Activated naive CD4-positive, alpha-beta T cell treated with Interleukin-2 at 50 U/mL for 16 hours (primary cell): ENCODE measurements at places on chromosomes 11 and 22.

GRCh38 chr11:94545264-94546161 lies 1.8 kb downstream of the FUT4 start:
- no peak for DNase-seq

GRCh38 chr11:115715251-115715770 lies 211.1 kb upstream of the CADM1 start:
- no peak for DNase-seq

GRCh38 chr11:59187587-59187986 lies 15.7 kb downstream of the DTX4 start:
- no peak for DNase-seq

DNA sequence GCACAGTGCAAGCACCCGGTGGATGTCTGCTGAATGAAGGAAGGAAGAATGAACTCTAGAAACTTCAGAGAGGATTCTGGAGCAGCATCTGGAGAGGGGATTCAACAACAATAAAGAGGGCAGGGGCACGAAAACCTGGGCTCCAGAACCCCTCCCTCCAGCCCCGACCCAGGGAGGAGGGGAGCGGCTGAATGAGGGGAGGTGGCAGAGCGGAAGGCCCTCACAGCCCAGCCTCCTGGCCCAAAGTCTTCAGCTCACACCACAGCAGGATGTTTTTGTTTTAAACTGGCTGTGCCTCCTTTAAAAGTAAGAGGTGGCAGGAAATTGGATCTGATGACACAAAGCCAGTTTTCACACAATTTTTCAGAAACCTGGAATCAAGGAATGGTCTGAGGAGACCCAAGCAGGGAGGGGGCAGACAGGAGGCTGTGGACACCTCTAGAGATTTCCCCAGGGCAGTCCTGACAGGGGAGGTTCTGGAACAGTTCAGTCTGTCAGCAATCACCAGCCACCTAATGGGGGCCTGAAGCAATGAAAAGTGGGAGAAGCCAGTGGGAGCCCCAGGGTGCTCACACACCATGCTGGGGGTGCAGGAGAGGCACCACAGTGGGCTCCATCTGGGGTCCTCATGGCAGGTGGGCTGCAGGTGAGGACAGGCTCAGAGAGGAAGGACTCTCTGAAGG lies 44.4 kb upstream of the TCF20 start:
- no peak for DNase-seq

DNA sequence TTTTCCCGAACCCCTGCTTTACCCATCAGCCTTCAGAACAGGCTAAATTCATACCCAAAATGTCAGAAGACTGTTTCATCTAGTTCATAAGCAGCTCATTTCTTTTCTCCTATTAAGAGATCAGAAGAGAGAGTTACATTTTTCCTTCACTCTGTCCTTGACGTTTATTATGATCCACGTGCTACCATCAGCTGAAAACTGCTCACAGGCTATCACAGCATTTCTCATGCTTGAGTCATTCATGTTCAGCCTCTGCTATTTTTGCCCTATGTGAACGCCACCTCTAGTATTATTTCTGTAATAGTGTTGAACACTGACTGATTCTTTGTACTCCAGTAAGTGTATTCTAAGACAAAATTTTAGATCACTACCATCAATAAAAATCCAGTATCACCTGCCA lies 51.9 kb downstream of the SLC1A2 start:
- no peak for DNase-seq

DNA sequence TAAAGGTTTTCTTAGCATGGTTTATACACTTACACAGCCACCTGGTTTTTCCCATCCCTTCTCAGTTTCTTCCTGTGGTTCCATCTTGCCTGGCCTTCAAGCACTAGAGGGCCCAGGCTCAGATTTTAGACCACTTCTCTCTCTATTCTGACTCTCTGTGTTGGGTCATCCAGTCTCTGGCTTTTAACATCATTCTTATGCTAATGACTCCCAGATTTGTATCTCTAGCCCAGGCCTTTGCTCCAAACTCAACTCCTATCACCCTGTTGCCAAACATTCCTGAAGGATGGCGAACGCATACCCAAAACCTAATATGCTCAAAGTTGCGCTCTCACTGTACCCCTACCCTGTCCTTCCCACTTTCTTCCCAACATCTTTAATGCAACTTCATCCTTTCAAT lies 135.1 kb downstream of the SPATA19 start:
- no peak for DNase-seq

- no peak for DNase-seq
Measured at GRCh38 chr22:45321827-45322226, 12.1 kb downstream of the FAM118A start.

- no peak for DNase-seq
Measured at GRCh38 chr11:64919627-64920026, 2.6 kb upstream of the ATG2A start.

- DNase-seq, result no peak
Measured at GRCh38 chr22:45034821-45035220, 25.0 kb upstream of the PHF21B start.

- no peak for DNase-seq
Measured at GRCh38 chr11:2741006-2741376, 41.2 kb upstream of the KCNQ1OT1 start.

- DNase-seq, result no peak
Measured at GRCh38 chr11:1862588-1863351, 9.9 kb downstream of the LSP1 start.

- no peak for DNase-seq
Measured at GRCh38 chr11:46675288-46675851, 25.0 kb downstream of the ARHGAP1 start.

DNA sequence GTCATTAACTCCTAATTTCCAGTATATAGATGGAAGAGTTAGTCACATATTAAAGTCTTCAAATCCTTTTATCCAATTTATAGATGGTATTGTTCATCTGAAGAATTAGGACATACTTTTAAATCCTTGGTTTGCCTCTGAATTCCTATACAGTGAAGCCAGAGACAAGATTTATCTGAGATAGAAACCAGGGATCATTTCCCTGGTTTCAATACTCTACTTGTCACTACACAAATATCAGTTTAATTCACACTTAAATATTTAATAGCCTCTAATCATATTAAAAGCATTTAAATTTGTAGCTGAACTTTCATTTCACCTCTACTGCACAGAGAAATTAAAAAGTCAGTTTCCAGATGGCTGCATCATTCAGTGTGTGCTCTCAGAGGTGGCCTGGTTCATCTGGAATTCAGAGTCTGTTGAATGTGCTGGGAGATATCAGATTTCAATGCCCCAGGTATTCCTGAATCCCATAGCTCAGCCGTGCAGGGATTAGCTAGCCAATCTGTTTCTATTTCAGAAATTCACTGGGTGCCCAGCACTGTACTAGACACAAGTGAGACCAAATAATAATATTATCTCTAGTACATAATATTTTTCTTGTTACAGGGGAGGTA lies 344.3 kb downstream of the AASDHPPT start:
- DNase-seq, result no peak

GRCh38 chr11:94741022-94741679 lies 27.0 kb upstream of the AMOTL1 start:
- DNase-seq, result no peak

- no peak for DNase-seq
Measured at GRCh38 chr11:43545610-43546009, 134.9 kb upstream of the HSD17B12 start.

- DNase-seq, result peak; percentile 86
Measured at GRCh38 chr22:36329254-36330078, 58.3 kb downstream of the MYH9 start.

DNA sequence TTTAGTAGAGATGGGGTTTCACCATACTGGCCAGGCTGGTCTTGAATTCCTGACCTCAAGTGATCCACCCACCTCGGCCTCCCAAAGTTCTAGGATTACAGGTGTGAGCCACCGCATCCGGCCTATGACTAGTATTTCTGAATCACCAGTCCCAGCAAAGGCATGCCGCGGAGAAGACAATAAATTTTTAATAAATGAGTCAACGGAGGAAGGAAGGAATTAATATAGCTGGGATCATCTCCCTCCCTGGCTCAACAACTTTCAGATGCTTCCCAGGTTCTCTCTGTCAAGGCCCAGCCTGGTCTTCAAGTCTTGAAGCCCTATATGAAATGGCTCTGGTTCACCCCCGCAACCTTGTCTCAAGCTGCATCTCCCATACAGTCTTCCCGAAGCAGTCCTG lies 45.7 kb downstream of the CYTH4 start:
- no peak for DNase-seq

- DNase-seq, result peak; percentile 48
Measured at GRCh38 chr11:76672431-76673175, 2.1 kb upstream of the LRRC32 start.

GRCh38 chr22:22181341-22181850 lies 63.2 kb upstream of the VPREB1 start:
- DNase-seq, result no peak

DNA sequence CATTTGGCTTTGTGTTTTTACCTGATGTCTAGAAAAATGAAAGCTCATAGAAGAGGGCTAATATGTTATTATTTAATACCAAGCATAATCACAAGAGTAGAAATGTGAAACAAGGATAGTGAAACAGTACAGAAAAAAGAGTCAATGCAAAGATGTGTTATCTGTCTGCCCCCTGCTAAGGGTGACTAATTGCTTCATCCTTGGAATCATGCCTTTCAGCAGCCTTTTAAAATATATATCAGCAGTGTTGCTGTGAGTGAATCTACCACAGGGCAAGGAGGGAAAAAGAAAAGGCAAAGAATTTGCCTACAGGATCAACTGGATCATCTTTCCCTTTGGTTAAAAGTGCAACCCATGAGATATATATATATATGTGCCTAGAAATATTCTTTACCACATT lies 867.2 kb upstream of the RAG2 start:
- no peak for DNase-seq

DNA sequence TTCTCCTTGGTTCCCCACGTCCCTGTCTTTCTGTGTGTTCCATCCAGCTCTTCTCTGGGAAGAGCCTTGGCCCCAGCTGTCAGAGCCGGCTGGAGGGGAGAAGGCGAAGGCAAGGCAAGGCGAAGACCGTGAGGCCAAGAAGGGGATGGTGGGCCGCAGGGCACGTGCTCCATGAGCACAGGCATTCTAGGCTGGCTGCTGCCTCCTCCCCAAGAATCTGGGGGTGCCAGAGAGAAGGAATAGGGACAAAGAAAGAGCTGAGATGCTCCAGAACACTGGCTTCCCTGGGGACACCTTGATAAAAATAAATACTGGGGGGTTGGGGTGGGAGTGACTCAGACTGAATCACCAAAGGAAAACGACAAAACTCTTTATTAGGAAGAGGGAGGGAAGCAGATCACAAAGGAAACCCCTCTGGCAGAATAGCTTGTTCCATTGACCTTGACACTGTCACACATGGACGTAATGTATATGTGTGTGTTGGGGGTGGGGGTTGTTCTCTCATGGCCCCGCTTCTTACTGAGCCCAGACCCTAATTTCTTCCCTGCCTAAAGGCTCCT lies 52.5 kb downstream of the NECTIN1 start:
- no peak for DNase-seq

DNA sequence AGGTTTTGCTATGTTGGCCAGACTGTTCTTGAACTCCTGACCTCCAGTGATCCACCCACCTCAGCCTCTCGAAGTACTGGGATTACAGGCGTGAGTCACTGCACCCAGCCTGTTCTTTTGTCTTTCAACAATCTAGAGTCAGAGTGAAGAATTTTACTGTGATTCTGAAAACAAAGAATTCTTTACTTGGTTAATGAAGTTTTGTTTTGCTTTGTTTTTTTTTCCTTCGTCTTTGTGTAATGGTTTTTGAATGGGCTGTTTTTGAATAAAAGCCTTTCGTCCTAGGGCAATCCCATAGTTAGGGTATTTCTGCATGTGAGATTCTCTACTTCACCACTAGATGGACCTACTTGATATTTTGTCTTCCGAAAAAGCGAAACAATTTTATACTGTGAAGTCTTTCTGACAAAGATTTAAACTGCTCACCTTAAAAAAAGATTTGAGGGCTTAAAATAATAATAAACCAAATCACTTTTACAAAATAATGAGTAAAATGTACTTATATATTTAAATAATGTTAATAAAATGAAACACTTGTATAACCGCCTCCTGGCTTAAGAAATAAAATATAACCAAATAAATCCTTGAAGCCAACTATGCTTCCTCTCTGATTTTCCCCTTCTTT lies 43.4 kb upstream of the SC5D start:
- DNase-seq, result peak; percentile 29

DNA sequence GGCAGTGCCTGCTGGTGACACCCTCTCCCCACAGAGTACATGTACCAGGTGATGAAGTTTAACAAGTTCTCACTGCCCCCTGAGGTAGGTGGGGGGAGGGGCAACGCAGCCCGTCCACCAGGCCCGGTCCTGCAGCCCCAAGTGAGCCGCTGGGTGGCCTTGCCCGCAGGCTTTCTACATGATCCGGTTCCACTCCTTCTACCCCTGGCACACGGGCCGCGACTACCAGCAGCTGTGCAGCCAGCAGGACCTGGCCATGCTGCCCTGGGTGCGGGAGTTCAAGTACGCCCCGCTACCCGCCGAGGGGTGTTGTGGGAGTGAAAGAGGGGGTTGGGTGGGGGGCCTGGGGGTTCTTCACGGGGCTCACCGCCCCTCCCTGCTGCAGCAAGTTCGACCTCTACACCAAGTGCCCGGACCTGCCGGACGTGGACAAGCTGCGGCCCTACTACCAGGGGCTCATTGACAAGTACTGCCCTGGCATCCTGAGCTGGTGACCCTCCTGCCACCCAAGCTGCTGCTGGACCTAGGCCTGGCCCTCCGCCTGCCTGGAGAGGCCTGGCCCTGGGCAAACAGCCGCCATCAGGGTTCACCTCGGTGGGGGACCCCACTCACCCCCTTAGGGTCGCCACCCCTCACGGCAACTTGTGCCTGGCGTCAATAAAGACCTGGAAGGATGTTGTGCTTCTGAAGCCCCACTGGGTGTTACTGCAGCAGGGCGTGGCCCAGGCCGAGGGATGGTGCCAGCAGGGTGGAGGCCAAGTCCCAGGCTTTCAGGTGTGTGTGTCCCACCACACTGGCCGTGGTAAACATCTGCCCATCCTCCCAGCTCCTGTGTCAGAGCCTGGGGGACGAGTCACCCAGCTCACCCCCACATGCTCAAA lies 2.9 kb downstream of the MIOX start:
- no peak for DNase-seq
